ENCODE measurements at places on chromosomes 4 and X.

DNA sequence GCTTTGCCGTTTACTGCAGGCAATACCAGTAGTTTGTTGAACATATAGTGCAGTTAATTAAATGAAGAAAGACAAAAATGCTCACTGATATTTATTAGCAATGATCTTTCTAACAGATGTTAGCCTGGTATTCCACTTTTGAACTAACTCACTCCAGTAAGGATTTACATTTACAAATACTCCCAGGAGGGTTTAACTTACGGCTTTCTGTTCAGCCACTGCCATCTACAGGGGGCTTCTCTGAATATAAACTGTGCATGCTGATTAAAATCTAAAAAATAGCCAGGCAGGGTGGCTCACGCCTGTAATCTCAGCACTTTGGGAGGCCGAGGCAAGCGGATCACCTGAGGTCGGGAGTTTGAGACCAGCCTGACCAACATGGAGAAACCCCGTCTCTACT is 2.2 kb upstream of the SRD5A3 start:
- no peak for DNase-seq

DNA sequence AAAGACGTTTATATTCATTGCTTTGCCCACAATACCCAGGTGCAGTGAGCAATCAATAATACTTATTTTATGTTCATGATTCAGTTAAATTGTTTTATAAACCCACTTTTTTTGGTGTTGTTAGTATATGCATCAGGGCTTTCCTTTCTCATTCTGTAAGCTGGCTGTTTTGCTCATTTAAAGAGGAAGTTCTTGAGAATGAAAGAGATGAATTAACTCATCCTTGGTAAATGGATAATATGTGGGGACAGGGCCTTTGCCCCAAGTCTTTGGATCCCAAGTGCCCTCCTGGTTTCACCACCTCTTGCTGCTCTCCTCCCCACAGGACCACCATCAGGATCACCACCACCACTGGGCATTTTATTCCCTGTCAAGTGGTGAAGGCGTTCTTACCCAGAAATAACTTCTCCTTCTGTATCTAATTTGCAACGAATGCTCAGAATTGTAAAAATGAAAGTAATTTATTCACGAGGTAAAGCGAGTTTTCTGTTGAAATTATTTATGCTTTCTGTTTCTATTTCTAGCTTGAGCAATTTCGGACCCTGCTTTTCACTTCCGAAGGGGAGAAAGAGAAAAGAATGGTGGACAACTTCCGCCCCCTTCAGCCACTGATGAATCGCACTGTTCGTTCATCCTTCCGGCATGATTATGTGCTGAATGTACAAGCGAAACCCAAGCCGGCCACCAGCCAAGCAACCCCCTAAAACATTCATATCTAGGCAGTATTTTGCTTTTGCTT is 8.2 kb upstream of the ZRSR2 start:
- no peak for DNase-seq

DNA sequence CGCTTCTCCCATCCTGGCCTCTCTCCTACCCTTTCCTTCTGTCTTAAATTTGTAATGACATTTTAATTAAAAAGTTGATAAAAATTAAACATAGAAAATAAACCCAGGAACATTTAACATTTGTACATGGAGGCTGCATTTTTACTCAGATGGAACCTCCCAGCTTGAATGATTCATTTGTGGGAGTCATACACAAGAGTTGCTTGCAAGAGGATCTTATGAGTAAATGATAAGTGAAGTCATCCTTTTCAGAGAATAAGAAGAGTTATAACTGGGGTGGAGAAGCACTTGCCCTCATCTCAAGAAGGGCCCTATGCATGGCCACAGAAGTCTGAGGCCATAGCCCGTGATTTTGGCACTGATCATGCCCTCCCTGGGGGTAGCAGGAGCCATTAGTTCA is 482.9 kb upstream of the BOD1L1 start:
- no peak for DNase-seq

- DNase-seq = no peak
Measured at GRCh38 chr4:128600996-128601871, 208.3 kb upstream of the JADE1 start.

DNA sequence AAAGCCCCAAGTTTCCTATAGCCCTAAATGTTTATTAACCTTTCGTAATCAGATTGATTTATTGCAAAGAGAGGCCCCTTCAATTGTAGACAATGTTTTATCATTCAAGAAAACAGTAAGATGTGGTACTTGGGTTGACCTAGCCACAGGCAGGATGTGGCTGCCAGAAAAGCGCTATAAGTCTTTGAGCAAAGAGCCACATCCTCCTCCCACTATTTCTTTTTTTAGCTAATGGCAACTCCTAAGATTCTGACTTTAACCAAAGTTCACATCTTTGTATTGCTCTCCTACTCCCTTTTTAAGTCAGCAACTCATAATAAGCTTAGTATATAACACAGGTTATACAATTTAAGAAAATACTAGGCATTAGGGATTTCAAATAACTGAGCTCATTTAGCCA is 70.7 kb upstream of the PPP3CA start:
- DNase-seq = peak; percentile 58

DNA sequence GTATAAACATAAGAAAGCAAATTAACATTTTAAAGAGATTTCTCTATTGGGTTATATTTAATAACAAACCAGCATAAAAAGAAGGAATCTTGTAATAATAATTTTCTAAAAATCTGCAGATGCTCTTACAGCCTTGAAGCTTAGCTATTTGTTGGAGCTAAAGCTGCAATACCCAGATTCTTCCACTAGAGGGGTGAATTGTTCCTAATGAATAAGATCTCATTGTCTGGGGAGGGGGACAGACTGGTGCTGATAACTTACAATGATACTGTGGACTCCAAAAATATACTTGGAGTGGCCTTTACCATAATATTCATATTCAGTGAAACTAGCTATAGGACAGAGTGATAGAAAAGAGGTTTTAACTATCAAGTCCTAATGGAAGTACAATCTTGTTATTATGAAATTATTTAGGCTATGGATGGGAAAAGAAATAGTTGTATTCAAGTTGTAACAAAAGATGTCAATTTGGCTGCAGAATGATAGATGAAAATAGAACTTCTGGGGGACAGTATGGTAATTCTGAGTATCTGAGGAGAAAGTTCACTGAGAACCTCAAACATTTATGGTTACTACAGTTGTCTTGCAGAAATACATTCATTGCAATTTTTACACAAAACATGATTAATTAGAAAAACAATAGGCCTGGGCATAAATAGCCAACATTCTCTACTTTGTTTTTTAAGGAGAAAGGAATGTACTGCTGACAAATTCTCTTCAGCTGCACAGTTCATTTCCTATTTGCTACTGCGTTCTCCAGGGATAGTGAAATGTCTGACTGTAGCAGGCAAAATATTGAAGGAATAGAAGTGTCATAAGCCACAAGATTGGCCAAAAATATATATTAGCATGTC is 443.3 kb downstream of the GBA3 start:
- DNase-seq = no peak

DNA sequence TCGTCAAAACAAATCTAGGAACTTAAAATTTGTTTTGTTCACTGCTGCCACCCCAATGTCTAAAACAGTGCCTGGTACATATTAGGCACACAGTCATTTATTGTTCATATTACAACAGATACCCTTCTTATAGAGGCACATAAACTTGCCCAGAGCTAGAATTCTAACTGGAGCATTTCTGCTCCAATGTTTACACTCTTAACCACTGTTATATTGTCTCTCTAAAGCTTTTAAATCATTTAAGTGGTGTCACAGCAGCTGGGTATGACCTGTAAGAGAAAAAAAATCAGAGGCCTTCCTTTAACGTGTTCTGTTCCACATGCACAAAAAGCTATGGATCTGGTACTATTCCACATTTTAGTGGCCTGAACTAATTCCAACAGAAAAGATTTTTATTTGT is 3.0 kb downstream of the UBE2D3 start:
- no peak for DNase-seq

GRCh38 chr4:47669946-47670345 is 167.9 kb downstream of the CORIN start:
- DNase-seq = no peak

DNA sequence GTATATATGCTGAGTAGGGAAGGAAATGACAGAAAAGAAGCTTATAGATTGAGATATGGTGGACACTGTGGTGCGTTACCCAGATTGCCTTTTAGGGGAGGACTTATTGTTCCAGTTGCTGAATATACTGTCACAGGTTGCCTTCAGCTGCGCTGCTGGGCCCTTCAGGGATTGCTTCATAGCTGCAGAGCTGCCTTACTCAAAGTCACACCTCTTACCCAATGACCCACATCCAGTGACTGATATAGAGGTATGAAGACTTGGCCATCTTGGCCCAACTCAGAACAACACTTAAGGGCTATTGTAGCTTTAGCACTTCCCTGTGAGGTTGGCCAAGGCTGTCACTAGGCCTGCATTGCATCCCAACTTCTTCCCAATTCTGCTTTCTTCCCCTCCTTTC is 63.4 kb upstream of the TMEM164 start:
- no peak for DNase-seq

GRCh38 chr4:138182838-138183426 is 59.2 kb downstream of the SLC7A11 start:
- DNase-seq = no peak

- DNase-seq = no peak
Measured at GRCh38 chr4:16007471-16008095, 44.6 kb upstream of the FGFBP2 start.

- DNase-seq = no peak
Measured at GRCh38 chrX:34810916-34811315, 131.7 kb upstream of the FAM47B start.

DNA sequence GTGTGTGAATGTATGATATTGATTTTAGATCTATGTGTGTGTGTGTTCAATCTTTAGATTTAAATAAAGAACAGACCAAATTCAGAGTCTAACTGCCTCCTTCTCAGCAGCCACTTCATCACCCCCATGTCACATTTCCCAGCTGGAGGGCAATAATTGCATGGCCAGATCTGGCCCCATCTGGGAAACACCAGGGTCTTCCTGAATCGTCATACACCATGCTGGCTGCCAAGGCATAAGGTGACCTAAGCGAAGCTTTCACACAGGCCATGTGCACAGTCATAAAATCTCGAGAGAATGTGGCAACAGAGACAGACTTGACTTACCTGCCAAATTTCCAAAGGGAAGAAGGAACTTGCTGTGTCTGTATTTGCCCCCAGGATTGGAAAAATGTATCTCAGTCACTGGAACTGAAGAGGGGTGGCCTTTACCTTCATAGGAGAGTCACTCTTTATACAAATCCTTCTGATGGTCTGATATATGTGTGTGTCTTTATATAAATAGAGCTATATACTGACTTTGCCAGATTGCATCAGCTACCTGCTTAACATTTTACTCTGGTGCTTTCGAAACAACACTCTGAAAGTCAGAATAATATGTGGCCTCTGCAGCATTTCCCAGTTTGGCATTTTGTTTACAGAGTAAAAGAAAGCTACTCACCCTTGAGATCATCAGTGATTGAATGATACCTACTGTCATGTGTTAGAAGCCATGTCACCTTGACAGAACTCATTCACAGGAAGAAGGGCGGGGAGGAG is at the start of gene PLAC1:
TSS of gene PLAC1 (minus strand) at position 470 of the 758 bp plus-strand sequence. CDS start 91,789 bp downstream, outside the sequence.
- DNase-seq = no peak

DNA sequence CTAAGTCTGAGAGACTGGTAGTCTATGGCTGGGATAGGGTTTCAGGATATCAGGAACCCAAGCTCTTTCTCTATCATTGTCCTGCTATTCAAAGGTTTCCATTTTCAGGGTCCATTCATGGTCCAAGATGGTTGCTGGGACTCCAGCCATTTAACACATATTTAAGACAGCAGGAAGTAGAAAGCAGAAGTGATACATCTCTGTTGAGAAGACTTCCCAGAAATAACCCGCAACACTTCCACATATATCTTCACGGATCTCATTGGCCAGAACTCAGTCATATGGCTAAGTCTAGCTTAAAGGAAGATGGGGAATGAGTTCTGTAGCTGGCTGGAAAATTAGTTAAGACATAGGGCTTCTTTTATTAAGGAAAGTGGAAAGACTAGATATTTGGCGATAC is 23.8 kb downstream of the CTSO start:
- no peak for DNase-seq

- DNase-seq = no peak
Measured at GRCh38 chr4:153028535-153028934, 92.4 kb downstream of the FHDC1 start.

GRCh38 chrX:20500949-20501348 is 234.2 kb upstream of the RPS6KA3 start:
- DNase-seq = no peak

DNA sequence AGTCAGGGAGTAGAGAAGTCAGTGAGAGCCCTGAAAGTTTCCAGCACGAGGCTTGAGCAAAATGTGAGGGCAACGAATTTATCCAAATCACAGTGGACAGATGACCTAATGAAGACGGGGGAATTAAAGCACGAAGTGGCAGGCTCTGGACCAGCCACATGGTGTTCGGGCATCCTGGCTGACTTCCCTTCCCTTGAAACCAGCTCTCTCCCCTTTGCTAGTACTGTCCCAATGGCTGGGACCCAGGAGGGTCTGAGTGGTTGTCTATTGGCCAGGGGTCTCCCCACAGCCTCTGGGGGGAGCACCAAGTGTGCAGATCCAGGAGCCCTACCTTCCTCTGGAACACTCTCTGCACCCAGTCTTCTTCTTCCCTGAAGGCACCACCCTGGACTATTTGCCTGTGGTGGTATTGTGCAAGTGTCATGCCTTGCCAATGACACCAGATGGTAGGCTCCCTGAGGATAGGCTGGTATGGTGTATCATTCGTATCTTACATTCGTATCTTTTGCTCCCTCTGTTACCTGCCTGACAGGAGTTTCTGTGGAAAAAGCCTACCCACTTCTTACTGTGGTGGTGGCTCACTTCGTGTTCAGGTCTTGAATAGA is 2.1 kb downstream of the APLN start:
- DNase-seq = no peak

- DNase-seq = no peak
Measured at GRCh38 chr4:101265816-101266172, 81.5 kb downstream of the PPP3CA start.

DNA sequence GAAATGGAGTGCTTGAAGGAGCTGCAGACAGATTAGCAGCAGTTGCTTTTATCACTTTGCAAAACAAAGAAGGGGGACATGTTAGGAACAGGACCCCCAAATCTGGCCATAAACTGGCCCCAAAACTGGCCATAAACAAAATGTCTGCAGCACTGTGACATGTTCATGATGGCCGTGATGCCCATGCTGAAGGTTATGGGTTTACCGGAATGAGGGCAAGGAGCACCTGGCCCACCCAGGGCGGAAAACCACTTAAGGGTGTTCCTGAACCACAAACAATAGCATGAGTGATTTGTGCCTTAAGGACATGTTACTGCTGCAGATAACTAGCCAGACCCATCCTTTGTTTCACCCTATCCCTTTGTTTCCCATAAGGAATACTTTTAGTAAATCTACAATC is 79.6 kb upstream of the GC start:
- no peak for DNase-seq

GRCh38 chrX:4925911-4926310 is 1212.5 kb upstream of the PRKX start:
- no peak for DNase-seq
